ENCODE measurements at places on chromosomes 6 and 20.

DNA sequence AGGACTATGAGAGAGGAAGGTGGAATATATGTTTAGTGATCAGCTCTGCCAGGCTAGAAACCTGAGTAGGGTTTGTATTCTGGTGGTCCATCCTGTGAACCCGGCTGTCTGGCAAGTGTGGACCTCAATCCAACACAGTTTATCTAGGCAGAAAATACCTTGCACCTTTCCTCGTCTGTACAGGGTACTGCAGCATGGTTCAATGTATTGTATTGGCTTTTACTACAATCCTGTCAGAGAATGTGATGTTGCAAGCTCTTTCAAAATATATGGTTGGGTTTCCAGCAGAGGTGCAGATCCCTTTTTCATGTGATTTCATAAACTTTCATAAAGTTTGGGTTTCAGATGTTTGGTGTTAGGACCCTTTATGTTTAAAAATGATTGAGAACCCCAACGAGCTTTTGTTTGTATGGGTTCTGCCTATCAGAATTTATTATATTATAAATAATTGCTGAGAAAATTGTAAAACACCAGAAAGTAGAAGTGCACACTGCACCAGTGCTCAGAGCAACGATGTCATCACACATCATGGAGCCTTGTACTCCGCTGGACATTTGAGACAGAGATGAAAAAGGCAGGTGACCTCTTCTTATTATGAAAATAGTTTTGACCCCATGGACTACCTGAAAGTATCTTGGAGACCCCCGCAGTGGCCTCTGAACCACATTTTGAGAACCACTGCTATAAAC, 106.6 kb downstream of the RTN4IP1 start:
- DNase-seq, result no peak

DNA sequence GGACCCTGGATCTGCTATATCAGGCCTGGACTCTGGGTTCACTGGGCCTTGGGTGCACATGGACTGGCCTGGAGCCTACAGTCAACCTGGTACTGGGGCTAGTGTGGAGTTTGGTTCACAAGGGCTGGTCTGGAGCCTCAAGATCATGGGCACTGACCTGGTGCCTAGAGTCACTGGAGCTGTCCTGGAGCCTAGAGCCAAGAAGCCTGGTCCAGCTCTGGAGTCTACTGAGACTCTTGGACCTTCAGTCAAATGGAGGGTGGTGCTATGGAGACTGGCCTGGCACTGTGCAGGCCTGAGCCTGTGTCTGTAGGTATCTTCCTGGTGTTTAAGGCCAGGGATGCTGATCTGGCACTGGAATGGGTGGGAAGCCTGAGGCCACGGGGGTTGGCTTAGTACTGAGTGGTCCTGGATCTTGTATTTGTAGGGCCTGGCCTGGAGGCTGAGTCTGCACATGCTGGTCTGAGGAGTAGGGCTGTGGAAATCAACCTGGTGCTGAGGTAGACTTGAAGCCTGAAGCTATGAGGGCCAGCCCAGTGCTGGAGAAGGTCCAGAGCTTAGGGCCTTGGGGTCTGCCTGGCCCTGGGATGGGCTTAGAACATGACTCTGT, 16.5 kb upstream of the WFDC9 start:
- no peak for DNase-seq

DNA sequence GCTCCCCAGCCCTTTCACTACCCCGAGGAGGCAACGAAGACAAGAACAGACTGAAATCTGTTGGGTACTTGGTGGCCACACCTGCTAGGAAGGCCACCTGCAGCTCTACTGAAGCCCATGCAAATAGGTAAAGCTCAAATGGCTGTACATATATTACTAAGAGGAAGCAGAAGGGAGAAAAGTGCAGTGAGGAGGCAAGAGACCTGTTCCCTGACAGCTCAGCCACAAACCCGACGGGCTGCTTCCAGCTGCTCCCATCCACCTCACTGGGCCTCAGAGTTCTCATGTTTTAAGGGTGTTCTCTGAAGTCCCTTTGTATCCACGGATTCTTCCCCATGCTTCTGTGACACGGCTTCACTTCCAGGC, 24.6 kb downstream of the TRAM2 start:
- no peak for DNase-seq

- DNase-seq, result no peak
Observed at GRCh38 chr20:42961771-42962170, 227.9 kb downstream of the PTPRT start.

Data from activated T-cell treated with anti-CD3 and anti-CD28 coated beads, Interleukin-2, amount 50 U/mL, for 72 hours (primary cell).